ENCODE measurements at places on chromosomes 7 and 10.

- no peak for DNase-seq
These were observed 355.5 kb downstream of the GLRX3 start for GRCh38 chr10:130491693-130492050.

- DNase-seq: no peak
These were observed 37.1 kb downstream of the SMURF1 start for GRCh38 chr7:99106821-99107241.

DNA sequence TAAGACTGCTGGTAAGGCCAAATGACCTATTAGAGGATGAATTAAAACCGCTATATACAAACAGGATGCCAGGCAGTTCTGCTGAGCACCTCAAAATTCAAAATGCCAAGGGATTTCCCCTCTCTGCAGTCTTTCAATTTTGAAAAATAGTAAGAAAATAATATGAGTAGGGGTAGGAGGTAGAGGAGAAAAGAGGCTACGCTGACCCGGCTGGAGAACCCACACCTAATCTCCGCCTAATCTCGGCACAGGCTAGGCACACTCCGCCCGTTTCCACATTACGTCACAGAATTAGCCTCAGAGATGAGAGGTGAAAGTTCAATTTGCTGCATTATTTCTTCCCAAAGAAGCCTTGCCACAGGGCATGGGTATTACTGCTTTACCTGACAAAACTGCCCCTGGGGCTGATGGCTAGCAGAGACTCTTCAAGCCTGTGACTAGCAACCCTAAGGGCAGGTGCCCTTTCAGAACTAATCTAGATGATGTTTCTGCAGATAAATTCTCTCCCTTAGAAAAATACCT is 21.3 kb upstream of the SPOCK2 start:
- no peak for DNase-seq

DNA sequence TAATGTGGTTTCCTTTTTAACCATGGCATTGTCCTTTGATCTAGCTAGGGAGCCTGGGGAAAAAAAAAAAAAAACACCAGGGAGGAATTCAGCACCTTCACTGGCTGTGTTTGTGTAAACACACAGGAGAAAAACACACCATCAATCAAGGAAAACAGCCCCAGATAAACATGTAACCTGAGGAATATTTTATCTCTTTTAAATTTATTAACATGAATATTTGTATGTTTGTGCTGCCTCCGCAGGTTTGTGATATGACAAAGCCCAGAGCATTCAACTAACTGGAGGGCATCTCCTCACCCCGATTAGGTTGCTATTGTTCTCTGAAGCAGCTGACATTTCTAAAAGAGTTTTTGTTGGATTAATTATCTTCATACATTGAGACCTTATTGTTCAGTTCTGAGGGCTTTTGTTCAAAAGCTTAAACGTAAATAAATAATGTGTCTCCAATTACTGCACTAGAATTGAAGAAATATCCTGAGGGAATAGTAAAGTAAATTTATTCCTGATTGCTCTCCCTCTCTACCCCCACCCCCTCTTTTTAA is 89.4 kb upstream of the SEMA3E start:
- DNase-seq: no peak

DNA sequence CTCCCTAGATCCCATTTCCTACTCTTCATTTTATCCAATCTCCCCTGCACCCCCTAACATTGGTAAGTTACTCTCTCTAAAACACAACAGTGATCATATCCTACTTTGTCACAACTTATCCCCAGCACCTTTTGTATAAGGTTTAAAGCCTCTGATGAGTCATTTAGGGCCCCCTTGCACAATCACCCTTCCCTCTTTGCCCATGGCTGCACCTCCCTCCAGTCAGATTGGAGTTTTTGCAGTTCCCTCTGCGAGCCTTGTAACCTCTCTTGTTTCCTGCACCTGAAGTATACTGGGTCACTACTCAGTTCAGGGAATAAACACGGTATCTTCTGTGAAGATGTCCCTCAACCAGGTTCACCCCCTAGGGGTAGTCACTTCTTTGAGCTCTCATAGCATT is 55.9 kb upstream of the ADRB1 start:
- no peak for DNase-seq

DNA sequence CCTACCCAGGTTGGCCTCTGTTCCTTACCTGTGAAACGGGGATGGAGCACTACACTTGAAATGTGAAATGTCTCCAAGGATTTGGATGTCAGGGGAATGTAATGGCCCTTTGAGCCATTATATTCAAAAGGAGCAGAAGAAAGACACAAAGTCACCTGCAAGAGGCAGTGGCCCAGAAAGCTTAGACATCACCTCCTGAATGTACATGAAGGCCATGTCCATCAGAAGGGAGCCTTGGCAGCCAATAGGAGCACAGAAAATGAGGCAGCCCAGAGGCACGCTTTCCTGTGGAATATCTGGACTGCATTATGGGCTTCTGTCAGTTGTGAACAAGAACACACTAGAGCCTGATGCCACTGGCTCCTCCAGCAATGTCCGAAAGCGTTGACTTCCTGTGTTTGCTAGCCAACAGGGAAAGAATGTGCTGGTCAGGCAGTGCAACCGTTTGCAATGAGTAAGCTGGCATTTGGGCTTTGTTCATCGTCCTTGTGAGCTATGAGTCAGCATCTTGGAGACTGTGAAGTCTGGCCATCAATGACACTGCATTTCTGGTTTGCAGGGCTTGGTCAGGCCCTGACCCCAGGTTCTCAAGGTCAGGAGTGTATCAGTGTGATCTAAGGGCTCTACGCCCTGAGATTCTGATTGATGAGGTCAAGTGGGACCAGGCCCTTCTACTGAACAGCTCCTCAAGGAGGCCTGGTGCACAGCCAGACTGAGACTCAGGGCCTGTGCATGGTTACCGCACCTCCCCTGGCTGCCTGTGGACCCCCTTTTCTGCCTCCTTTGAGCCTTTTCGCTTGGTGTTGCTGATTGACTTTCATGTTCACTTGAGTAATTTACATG is 222.4 kb downstream of the RPS24 start:
- no peak for DNase-seq

DNA sequence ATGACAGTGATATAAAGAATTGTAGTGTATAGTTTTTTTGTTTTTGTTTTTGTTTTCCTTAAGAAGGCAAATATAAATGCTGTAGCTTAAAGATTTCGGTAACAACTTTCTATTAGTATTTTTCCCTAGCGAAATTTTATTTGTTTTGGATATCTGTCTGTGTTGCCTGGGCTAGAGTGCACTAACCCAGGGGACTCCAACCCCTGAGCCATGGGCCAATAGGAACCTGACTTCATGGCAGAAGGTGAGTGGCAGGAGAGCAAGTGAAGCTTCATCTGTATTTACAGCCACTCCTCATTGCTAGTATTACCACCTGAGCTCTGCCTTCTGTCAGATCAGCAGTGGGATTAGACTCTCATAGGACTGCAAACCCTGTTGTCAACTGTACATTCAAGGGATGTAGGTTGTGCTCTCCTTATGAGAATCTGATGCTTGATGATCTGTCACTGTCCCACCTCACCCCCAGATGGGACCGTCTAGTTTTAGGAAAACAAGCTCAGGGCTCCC is 65.4 kb upstream of the CCAR1 start:
- DNase-seq: no peak

DNA sequence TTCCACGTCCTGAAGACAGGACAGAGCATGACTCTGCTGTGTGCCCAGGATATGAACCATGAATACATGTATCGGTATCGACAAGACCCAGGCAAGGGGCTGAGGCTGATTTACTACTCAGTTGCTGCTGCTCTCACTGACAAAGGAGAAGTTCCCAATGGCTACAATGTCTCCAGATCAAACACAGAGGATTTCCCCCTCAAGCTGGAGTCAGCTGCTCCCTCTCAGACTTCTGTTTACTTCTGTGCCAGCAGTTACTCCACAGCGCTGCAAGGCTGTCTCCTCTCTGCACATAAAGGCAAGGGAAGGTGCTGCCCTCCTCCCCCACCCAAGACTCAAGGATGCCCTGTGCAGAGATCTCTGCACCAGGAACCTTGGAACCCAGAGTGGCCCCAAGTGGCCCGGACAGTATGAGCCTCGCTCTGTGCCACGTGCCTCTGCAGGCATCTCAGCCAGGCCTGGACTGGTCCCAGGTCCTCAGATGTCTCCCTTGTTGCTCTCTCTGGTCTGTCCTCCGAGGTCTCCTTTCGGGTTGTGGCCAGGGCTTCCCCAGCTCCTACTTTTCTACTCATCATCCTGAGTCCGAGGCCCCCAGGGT is 230.3 kb upstream of the PRSS58 start:
- DNase-seq: no peak

GRCh38 chr7:101845974-101846373 is 28.5 kb downstream of the CUX1 start:
- DNase-seq: no peak

DNA sequence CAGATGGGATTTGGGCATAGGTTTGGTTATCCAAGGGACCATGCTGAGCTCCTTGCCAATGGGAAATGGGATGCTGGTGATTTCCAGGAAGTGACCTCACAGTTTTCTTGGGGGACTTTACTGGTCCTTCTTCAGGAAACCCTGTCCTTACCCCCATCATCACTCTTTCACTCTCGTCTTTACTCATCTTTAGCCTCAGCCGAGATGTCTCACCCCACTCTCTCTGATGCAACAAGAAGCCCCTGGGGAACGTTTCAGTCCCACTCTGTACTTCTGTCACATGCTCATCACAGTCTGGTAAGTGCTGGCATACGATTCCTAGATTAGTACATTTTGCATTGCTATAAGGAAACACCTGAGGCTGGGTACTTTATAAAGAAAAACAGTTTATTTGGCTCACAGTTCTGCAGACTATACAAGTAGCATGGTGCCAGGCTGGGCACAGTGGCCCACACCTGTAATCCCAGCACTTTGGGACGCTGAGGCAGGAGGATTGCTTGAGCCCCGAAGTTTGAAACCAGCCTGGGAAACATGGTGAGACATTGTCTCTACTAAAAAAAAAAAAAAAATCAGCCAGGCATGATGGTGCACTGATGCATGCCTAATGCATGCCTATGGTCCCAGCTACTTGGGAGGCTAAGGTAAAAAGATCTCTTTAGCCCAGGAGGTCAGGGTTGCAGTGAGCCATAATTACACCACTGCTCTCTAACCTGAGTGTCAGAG is 63.5 kb upstream of the VKORC1L1 start:
- no peak for DNase-seq

GRCh38 chr7:40437498-40437897 is 302.7 kb downstream of the SUGCT start:
- DNase-seq: no peak

- DNase-seq: no peak
These were observed 112.5 kb upstream of the IGFBP3 start for GRCh38 chr7:46033592-46033991.

DNA sequence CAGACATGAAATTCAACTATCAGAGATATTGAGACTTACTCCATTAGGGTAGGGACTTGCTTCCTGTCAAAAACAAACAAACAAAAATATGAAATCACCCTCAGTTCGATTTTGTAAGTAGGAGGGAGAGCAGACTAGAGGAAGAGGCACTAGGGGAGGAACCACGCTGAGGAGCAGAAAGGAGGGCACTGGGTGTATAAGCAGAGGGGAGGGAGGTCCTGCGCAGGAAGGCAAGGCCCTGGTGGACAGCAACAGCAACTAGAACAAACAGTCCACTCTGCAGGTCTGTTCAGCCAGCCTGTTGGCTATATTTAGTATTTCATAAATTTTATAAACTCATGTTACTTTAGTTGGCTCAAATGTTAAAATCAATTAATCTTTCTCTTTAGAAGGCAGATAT is 937.1 kb upstream of the C7orf33 start:
- DNase-seq: no peak

DNA sequence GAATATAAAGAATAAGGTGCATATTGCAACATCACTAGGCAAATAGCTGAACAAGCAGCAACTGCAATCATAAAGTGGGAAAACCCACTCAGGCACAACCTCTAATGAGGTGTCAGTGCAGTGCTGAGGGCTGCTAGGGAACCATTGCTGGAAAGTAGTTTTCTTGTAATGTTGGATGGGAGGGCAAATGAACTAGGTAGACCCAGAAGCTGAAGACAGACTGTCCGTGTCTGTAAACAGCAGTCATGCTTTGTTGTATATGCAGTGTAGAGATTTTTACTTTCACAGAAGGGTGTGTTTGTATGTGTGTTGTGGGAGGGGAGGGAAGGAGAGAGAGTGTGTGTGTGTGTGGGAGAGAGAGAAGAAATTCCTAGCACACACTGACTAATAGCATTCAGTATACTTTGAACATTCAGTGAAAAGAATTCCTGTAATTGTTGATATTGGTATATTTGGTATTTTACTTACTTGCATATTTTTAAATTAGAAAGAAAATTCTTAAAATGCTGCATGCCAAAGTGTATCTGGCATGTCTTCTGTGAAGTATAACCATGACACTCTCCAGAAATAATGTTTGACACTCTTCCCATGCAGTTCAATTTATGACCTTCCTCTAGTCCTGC is 28.8 kb downstream of the ITGB8 start:
- DNase-seq: no peak

DNA sequence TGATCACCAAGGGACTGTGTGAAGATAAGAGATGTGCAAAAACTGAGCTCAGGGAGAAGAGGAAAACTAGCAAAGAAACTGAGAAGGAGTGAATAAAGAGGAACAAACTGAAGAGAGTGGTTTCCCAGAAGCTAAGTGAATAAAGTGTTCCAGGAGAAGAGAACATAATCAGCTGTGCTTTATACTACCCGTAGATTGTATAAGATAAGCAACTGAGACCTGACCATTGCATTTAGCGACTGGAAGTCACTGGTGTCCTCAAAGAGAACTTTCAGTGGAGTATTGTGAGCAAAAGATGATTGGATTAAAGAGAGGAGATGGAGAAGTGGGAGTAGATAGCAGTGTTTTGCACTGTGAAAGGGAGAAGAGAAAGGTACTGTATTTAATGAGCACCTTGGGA is 14.6 kb downstream of the PHTF2 start:
- no peak for DNase-seq

- no peak for DNase-seq
These were observed 137.5 kb upstream of the FZD1 start for GRCh38 chr7:91126762-91127161.

DNA sequence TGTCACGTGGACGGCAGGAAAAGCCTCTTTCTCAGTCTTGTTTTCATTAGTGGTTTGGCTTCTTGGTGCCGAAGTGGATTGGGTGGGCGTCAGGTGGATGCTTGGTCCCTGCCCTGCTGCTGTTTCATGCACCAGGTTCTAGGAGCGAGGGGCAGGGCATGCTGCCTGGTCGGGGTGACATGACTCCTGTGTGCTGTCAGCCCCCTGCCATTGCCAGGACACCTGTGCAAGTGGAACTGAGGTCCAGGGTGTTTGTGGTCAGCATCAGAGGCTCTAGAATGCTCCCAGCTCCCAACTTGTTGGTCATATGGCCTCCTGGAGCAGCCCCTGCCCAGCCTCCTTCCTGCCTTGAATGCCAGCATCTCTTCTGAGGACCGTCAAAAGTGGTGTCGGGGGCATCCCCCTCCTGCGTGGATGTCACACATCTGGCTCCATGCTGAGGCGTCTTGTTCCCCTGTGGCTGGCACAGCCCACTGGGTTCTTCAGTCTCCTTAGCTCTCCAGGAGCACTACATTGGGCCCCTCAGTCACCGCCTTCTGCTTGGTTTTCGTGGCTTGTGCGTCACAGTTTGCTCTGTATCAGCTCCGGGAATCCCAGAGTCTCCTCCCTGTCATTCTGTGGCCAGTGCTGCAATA is 24.8 kb downstream of the ADCY1 start:
- no peak for DNase-seq

Data from stimulated activated CD4-positive, alpha-beta T cell treated with anti-CD3 and anti-CD28 coated beads, TNF-alpha, amount 100 ng/mL, for 24 hours (primary cell).